Amniotic epithelial cell (primary cell): ENCODE measurements at places on chromosomes 12 and 14.

- no peak for DNase-seq
Observed at GRCh38 chr12:100544165-100544564, 29.3 kb upstream of the GAS2L3 start.

DNA sequence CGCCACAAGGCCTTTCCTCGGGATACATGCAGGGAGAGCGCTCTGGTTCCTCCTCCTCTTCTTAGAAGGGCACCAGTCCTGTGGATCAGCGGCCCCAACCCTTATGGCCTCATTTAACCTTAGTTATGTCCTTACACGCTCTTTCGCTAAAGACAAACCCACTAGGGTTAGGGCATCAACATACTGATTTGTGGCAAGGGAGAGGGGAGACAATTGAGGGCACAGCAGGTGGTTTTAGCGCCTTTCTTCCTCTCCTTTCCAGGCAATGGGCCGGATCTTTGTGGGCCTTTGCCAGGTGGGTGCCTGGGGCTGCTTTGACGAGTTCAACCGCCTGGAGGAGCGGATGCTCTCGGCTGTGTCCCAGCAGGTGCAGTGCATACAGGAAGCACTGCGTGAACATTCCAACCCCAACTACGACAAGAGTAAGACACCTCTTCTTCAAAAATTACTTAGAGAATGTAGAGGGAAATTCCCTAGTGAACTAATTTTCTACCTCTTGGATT lies 43.6 kb downstream of the DYNC1H1 start:
- no peak for DNase-seq

DNA sequence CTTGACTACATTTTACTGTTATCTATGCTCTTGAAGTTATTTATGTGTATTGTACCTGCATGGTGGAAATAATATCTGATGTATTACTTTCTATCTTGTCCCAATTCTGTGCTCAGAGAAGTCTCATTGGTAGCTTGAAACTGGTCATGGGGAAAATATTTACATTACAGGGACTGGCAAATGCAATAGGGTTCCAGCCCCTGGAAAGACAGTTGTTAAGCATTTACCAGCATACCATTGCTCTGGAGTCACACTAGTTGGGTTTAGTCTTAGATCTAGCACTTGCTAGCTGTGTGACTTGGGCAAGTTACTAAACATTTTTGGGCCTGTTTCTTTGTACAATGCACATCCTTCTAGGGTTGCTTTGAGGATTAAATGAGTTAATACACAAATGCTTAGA lies 86.3 kb upstream of the NRXN3 start:
- no peak for DNase-seq

GRCh38 chr12:76290963-76291859 lies 57.0 kb downstream of the BBS10 start:
- no peak for DNase-seq

DNA sequence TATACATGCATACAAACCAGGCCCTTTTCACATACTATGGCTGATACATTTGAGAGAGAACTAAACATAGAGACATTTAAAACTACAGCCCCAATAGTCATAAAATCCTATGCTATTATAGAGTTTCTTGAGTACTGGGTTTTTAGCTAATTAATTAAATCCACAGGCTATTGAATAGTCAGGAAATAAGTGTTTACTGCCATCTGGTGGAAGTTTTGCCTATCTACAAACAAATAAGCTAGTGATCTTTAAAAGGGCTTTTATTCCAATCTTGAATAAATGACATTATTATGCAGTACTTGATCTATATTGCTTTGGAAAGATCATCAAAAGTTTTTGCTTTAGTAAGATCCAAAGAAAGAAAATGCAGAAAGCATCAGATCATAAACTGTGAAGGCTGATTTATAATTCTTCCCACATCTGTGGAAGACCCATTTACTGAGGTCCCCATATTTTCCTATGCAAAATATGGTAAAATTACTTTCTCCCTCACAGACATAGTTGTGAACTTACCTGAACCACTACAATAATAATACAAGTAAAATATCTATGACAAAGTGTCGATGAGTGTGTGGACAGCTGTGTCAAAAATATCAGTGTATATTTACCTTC lies 131.3 kb downstream of the ITPR2 start:
- peak; percentile 60 for DNase-seq

DNA sequence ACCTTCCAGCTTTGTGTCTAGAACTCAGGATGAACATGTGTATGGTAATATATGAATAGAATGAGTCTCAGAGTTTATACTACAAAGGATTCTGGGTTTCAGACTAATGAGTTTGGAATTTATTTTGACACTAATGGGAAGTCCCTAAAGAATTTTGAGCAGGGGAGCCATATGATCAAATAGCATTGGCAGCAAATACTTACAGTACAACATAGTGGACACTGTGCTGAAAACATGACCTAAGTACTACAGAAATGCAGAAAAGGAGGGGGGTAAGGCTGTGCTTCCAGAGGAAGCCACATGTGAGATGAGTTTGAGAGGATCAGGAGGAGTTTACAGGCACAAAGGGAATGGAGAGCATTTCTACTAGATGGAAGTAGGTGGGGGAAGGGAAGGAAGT lies 225.8 kb downstream of the C12orf42 start:
- no peak for DNase-seq

DNA sequence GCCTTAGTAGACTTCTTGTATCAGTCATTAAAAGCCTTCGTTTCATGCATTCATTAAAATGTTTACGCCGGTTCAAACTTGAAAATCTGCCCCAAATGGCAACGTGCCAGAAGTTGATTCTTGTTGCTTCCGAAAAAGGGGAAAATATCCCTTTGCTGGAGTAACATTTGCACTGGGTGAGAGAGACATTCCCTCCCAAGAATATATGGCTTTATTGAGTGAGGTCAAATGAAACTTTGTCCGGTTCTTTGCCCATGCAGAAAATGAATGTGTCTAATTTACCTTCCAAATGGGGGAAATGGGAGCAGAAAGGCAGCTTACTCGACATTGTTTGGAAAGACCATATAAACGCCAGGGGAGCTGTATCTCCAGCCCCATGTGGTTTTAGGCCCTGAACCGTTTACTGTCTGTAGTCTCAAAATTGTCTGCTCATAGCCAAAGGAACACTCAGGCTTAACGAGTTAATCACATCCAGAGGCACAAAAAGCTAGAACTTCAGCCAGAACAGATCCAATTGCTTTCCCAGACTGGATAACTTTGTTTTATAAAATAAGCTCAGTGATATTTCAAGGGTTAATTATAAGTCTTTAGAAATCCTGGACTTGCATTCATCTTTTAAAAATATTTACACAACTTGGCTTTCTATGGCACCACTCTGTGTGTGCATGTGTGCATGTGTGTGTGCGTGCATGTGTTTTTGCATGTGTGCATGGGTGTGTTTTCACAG lies 2.9 kb upstream of the EMP1 start:
- no peak for DNase-seq

DNA sequence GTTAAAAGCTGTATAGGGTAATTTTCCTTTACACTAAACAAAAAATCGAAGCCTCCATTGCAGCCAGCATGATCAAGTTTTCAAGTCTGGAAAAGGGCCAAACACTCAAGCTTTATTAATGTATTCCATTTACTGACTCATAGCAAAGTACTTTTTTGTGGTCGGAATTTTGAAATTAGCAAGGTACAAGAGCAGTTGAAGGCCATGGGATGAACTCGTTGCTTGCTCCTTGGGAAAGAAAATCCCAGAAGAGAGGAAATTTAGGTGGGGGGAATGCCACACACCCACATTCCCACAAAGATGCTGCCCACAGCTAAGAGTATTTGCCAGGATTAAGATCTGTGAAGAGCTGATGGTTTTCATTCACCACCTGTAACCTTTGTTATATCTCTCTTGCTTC lies 333.7 kb downstream of the EGLN3 start:
- peak; percentile 97 for DNase-seq

- no peak for DNase-seq
Observed at GRCh38 chr12:62345667-62346066, 85.5 kb downstream of the USP15 start.
